ENCODE measurements at places on chromosomes 1 and 21.

DNA sequence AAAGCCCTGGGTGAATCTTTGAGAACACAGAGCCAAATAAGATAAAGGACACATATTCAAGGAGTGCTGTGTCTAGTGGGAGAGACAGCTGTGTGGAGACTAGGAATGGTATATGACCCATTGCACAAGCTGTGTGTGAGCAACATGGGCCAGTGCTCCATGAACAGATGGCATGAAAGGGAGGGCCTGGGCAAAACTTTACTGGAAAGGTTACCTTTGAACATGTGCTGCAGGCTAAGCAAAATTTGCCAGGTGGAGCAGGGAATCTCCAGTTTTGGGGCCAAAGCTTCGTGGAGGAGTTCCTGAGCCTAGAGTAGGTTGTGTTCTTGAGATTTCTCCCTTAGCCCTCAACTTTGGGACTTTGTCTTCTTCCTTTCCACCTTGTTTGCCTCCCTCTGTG lies 446.1 kb upstream of the PROX1 start:
- no peak for DNase-seq

GRCh38 chr21:26096494-26097371 lies 73.8 kb downstream of the APP start:
- no peak for DNase-seq

GRCh38 chr1:219945795-219946194 lies 17.4 kb upstream of the SLC30A10 start:
- DNase-seq, result no peak

DNA sequence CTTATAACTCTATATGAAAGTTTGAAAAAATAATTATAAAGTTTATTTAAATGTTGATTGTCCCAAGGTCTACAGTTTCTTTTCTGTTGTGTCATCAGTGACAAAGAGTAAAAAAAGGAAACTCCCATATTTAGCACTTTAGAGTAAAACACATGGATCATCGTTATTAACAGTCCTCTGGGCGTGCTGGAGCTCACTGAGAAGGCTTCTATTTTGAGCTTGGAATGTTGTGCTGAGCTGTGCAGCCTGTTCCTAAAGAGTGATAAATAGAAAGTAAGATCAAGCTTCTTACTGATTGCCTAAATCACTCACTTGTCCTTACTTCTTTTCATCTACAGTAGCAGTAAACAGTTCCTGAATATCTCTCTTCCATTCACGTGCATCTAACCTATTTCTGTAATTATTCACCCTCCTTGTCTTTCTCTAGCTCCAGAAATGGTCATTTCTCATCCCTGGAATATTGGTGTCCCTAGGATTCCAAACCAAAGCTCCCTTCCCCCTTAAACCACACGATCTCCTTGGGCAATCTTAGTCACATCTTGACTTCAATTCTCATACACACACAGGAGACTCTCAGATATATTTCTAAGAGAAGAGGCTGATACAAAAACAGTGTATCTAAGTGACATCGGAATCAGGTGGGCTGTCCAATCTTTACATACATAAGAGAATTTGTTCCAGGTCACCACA lies 11.9 kb downstream of the GBP5 start:
- no peak for DNase-seq

- no peak for DNase-seq
Measured at GRCh38 chr1:223738465-223739365, 26.4 kb downstream of the CAPN2 start.

- DNase-seq, result no peak
Measured at GRCh38 chr21:41143596-41144325, 24.2 kb upstream of the BACE2 start.

GRCh38 chr1:46619656-46620258 lies 3.1 kb upstream of the MOB3C start:
- no peak for DNase-seq

DNA sequence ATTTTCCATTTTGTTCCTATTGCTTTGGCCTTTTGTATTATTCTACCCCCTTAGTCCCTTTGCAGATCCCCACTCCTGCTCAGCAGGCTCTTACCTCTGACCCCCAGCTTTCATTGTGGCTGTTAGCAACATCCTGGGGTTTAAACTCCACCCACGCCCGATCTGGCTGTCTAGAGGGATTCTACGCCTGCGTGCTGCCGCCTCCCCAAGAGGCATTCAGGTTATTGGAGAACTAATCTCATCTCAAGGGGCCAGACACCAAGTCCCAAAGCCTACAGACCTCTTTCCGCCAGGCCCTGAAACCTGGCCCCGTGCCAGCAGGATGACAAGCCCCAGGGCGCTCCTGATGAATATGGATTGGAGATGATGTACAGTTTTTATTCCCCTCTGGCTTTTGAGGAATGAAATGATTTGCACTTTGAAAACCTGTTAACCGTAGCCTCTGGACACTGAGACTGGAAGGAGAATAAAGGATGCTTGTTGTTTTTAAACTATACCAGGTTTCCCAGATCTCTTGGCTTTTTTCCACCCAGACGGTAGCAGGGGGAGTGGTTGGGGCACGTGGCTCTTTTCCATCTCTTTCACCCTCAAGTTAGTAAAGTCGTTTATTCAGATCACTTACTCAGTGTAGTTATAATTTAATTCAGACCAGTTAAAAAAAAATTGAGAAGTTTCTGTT lies 14.5 kb upstream of the IKBKE start:
- no peak for DNase-seq

DNA sequence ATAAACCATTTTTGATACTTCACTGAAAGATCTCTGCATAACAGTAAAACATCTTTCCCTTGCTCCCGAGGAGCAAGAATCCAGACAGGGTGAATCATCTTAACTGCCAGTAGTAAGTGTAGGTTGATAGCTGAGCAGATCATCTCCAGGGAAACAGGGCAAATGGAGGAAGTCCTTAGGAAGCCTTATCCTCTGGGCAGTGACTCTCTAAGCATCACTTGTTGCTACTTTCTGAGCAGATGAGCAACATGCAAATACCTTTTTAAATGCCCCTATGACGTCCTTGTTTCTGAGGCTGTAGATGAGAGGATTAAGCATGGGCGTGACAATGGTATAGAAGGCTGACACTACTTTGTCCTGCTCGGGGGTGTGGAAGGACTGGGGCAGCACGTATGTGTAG lies 8.9 kb downstream of the OR2T11 start:
- DNase-seq, result no peak

DNA sequence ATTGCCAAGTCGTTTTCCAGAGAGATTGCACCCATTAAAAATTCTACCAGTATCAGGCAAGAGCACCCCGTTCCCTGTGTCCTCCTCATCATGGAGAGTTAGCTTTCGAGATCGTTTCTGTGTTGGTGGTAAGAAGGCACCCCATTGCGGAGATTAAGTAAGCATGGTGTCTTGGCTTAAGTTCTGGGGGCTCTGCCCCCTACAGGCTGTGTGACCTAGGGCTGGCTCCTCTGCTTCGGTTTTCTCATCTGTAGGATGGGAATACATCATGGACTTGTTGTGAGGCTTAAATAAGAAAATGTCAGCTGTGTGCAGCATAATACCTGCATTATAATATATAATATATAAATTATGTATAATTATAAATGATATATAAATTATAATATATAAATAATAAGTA lies 36.8 kb upstream of the TENT5C start:
- no peak for DNase-seq

DNA sequence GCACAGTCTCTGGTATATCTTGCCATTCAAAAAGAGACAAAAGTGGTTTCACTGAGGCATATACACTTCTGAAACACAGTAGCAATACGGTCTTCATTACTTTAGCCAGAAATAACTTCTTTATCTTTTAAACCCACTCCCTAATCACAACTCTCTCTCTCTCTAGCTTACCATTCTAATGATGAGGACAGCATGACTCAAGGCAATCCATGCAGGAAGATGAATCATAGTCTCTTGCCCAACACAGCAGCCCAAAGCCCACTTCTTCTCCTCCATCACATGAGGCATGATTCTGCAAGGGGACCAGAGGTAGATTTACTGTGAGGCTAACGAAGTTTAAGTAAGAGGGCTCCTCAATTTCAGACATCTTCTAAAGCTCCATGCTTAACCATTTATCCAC lies 285.0 kb upstream of the NR5A2 start:
- DNase-seq, result no peak

DNA sequence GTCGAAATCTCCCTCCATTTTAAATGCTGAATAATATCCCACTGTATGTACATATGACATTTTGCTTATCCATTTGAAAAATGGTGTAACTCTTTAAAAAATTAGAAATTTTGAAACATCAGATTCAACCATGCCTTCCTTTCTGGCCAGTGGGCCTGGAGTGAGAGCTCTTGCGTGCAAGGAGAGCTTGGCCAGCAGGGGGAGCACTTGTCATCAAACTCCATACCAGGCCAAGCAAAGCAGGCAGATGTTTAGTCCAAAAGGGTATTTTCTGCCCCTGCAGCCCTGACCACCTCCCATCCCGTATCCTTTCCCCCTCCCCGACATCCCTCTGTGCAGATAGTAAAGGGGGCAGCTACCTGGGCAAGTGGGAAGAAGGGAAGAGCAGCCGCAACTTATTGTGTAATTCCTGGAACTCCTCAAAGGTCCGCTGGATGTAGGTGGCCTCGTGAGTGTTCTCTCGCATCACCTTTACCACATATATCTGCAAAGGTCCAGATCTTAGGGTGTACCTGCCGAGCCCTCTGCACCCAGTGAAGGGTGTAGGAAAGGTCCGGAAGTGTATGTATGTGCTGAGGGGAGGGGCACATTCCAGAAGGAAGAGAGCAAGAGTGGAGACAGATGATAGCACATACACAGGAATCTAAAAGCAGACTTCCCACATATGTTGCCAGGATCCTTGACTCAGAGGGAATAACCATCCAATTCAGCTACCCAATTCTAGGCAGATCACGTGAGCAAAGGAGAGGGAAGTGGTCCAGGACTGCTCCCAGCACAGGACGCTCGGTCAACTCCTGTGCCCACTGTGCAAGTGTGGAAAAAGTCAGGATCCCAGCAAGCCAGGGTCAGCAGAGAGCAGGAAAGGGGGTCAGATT lies 19.9 kb upstream of the PPP1R15B start:
- peak; percentile 82 for DNase-seq

DNA sequence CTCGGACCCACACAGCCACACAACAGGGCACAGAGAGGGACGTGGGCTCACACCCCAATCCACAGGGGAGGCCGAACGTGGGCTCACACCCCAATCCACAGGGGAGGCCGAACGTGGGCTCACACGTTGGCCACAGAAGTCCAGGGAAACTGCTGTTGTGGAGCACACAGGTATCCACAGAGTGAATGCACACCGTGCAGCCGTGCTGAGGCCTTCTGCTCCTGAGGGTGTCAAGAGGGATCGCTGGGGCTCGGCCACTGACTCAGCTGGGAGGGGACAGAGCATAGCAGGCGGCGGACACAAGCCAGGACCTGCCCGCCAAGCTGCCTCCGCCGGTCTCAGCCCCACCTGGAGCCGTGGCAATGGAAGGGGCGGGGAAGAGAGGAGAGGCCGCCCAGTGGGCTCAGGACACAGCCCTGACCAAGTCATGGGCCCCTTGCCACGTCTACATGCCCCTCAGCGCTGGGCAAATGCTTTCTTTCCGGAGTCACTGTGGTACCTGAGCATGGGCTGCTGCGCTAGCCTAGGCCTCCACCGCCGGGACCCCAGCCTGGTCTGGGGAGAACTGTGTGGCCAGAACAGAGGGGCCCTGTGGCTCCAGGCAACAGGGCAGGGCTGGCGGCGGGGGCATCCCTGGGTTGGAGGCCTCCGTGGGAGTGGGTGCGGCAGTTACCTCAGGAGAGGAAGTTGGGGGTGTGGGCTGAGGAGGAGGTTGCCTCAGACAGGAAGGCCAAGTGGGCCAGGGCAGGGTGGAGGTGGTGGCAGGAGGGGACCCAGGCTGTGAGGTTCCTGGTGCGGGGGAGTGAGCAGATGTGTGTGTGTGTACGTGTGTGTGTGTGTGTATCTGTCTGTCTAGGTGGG lies 1.2 kb downstream of the SYTL1 start:
- DNase-seq, result peak; percentile 57

GRCh38 chr1:201543871-201544642 lies 5.1 kb downstream of the NAV1 start:
- no peak for DNase-seq

- DNase-seq, result no peak
Measured at GRCh38 chr1:36871146-36871971, 163.0 kb downstream of the GRIK3 start.

DNA sequence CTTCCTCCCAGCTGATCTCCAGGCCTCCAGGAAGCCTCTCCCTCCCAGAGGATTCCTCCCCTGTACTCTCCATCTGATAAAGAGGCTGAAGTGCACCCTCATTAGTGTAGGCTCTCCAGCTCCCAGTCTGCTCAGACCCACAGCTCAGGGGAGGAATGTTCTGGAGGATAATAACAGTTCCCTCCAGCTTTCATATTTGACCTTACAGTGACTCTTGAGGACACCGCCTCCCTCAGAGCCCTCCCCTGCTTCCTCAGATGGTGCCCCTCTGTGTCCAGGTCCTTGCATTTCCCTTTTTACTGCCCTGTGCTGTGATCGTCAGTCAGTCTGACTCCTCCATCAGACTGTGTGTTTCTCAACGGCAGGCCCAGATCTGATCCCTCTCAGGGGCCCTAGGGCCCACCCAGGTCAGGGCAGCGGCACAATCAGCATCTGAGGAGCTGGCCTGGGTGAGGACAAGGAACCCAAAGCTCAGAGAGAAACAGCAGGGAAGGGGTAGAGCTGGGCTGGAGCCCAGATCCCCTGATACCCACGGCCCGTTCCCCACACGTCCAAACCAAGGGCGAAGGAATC lies 1.1 kb upstream of the SHISAL2A start:
- DNase-seq, result no peak

GRCh38 chr1:96722958-96723357 lies 1.4 kb downstream of the PTBP2 start:
- no peak for DNase-seq

GRCh38 chr1:180627411-180627810 lies 4.4 kb upstream of the XPR1 start:
- no peak for DNase-seq

DNA sequence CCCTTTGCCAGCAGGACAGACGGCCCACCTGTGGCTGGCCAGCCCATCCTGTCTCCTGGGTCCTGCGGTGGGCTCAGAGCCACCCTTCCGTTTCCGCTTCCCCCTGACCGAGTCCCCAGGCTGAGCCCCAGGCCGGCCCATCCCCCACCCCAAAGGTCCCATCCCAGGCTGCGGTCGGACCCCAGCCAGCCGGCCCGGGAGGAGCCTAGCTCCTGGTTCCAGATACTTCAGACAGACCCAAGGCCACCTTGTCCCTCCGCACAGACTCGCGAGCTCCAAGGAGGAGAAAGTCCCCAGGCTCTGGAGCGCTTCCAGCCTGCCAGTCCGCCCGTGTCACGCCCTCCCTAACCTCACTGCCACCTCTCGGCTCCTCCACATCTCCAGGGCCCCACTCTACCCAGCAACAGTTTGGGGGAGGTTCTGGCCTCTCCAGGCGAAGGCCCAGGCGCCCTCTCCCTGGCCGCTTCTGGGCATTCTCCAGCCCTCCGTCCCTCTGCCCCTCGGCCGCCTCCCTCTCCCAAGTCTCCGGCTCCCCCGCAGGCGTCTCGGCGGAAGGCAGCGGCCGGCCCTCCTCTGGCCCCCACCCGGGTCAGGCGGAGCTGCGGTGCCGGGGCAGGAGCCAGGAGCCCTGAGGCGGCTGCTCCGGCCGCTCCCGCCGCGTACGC lies 835 bp downstream of the LRRN2 start:
- no peak for DNase-seq

Data from stimulated activated CD4-positive, alpha-beta T cell treated with anti-CD3 and anti-CD28 coated beads, Interleukin-12 subunit alpha, Interleukin-12 subunit beta, amount 100 ng/mL, for 4 hours (primary cell).